Activated T-cell treated with anti-CD3 and anti-CD28 coated beads for 48 hours (primary cell): ENCODE measurements at places on chromosomes 1 and 21.

GRCh38 chr1:91684481-91685196 is 184.0 kb downstream of the CDC7 start:
- no peak for DNase-seq

DNA sequence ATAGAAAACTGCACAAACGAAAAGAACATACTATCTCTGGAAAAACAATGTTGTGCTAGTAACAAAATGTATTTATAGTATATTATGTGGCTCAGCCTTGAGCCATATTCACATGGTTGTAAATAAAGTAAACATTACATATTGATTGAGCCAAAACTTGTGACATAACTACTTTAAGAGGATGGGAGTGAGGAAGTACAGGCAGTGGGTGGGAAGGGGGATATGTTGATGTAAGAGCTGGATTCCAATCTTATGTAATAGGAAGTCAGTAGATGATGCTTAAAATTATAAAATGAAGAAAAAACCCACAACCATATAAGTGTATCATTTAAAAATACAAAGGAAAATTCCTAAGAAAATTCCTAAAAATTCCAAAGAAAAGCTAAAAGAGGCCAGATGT is 42.7 kb downstream of the RHOU start:
- no peak for DNase-seq

- DNase-seq: no peak
Measured at GRCh38 chr1:196678510-196678884, 26.7 kb downstream of the CFH start.

GRCh38 chr21:34080710-34081109 is 7.3 kb downstream of the MRPS6 start:
- DNase-seq: no peak

- DNase-seq: no peak
Measured at GRCh38 chr1:33439662-33440061, 8.8 kb upstream of the PHC2 start.

GRCh38 chr1:51514733-51515132 is 4.3 kb downstream of the EPS15 start:
- no peak for DNase-seq

GRCh38 chr1:180571060-180571831 is 12.5 kb downstream of the OVAAL start:
- DNase-seq: no peak

DNA sequence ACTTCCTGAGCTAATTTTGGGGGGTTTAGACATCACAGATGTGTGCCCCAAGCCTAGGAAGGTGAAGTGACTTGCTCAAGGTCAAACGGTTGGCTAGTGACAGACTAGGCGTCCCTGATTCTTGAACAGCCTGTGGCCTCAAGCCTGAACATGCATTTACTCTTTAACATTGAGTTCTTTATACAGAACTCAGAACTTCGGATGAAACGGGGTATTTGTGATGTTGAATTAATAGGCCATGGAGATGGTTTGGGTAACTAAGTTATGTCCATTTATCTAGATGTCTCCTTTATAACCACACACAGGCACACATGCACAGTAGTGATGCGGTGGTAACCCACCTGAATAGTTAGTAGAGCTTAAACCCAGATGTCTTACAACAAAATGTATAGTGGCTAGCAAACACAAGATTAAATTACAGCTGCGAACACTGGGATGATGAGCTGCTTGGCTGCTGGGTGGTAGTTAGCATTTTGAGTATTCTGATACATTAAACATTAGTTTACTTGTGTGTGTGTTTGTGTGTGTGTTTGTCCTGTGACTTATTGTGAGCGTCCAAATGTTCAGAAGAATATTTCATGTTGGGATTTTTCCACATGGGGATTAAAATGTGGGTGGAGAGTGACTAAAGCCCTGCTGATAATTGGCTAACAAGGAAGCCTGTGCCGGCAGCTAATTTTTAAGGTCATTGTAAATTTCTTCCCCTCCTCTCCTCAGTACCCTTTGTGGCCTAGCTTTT is 2.3 kb downstream of the ATP1A1 start:
- no peak for DNase-seq

DNA sequence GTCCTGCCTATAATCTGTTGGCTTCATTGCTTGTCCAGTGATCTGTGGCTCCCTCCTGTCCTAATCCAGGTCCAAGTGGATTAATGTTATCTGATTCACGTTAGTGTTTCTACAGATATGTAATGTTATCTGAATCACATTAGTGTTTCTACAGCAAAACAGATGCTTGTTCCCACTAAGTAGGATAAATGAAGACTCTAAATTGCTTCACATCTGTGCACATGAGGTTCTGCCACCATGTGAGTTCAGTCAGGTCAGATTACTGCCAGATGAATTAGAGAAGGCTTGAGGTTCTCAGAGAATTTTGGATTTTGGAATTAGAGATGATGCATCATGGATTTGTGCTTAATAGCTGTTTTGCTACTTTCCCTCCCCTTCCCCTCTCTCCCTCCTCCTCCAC is 13.2 kb downstream of the DISC1 start:
- DNase-seq: no peak

DNA sequence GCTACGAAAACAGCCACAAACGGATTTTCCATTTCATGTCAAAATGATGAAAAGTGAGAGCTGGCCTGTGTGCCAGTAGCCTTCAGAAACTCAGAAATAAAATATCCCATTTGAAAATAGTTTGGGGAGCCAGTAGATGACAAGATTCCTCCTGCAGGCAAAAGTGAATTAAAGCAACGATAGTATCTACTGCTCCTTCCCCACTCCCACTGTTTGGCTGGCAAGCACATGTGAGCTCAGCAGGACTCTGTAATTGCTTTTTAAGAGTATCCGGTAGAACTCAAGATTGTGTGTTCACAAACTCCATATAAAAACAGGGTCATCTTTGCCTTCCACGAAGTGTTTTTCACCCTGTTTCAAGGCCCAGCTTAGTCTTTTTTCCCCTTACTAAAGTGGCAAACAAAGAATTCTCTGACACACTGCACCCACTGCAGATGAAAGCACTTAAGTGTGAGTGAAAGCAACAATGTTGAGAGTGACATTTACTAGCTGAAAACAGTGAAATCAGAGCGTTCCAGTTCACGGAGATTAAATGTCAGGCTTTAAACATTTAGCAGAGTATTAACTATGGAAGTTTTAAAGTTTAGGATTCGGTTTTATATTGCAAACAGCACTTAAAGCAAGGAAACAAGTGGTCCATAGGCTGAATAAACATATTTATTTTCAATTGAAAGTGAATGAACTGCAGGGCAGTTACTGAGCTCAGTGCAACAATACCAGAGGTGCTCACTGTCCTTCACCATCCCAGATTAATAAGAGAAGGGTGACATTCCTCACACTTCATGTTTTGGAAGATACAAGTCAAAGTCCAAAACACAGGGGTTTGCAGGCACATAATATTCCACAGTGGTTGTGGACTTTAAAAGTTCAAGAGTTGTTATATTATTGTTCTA is 70.0 kb downstream of the ALG14 start:
- no peak for DNase-seq

DNA sequence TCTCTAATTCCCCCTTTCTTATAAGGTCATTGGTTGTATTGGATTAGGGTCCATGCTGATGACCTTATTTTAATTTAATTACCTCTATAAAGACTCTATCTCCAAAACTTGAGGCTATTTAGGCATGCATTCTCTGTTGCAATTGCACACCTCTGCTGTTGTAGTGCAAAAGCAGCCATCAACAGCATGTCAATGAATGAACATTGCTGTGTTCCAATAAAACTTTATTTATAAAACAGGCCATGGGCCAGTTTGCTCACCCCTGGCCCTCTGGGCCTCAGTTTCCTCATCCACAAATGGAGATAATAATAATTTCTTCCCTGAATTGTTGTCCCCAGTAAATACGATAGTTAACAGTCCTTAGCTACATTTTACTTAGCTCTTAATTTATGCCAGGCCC is 100.4 kb upstream of the USP24 start:
- DNase-seq: no peak

DNA sequence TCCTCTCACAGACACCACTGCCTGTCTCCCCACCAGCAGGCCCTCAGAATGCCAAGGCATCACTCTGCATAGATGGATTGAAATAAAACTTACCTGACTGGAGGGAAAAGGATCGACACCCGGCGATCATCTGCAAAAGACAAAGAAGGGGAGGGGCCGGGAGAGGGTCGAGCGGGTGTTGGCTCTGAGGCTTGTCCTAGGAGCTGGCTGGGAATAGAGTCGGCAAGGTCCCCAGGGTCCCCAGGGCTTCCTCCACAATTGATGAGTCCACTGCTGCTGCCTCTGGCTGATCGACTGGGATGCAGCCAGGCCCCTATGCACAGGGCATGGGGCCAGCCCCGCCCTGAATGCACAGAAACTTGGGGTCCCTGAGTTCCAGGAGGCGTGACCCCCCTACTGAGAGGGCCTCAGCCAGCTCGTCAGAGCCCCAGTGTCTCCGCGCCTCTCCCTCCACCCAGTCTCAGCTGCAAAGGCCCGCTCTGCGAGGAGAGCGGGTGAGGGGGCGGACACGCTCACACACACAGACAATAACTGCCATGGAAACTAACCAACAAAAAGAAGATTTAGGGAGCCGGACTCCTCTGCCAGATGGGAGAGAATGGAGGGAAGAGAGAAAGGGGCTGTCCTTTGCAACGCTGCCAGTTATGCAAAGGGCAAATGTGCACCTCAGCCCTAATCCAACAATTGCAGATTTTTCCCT is at the start of gene KLHDC8A:
TSS of gene KLHDC8A (minus strand) at position 483 of the 700 bp plus-strand sequence. CDS start 13,318 bp downstream, outside the sequence.
- DNase-seq: no peak

DNA sequence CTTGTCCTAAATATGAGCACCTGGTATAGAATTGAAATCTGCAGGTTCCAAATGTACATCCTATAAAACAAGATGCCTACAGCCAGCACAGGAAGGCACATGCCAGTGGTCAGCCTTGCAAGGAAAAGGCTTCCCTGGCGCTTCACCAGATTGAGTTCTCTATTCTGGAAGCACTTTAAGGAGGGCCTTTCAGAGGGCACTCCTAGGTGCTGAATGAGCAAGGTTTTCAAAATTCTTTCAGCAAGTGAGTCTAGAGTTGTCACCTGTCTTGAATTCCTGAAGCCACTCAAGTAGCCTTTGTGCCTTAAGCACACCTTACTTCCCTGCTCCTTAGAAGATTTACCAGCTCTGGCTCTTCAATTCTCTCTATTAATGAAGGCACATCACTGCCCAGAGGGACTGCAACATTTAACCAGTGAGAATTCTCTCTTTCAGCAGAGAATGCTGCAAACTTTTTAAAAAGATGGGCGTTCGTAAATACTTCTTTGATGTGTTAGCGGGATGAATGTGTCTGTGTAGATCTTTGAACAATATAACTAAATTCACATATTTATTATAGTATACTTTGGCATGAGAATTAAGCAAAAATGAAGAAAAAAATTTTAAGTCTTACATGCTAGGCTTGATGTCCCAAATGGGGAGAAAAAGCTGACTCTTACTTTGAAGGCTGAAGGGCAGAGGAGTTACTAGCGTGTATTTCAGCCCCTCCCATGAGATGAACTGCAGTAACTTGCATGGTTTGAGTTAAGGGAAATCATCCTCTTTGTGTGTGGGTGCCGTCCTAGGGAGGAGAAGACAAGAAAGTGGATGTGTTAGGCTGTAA is 162.0 kb downstream of the NTPCR start:
- DNase-seq: no peak

DNA sequence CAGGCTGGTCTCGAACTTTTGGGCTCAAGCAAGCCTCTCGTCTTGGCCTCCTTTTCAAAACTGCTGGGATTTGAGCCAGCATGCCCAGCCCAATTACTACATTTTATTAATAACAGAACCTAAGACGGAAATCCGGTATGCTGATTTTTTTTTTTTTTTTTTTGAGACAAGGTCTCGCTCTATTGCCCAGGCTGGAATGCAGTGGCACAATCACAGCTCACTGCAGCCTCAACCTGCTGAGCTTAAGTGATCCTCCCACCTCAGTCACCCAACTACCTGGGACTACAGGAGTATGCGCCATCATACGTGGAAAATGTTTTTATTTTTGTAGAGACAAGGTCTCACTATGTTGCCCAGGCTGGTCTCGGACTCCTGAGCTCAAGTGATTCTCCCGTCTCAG is 20.2 kb downstream of the ACBD3 start:
- no peak for DNase-seq

- DNase-seq: no peak
Measured at GRCh38 chr1:206020393-206021007, 3.2 kb downstream of the CTSE start.

DNA sequence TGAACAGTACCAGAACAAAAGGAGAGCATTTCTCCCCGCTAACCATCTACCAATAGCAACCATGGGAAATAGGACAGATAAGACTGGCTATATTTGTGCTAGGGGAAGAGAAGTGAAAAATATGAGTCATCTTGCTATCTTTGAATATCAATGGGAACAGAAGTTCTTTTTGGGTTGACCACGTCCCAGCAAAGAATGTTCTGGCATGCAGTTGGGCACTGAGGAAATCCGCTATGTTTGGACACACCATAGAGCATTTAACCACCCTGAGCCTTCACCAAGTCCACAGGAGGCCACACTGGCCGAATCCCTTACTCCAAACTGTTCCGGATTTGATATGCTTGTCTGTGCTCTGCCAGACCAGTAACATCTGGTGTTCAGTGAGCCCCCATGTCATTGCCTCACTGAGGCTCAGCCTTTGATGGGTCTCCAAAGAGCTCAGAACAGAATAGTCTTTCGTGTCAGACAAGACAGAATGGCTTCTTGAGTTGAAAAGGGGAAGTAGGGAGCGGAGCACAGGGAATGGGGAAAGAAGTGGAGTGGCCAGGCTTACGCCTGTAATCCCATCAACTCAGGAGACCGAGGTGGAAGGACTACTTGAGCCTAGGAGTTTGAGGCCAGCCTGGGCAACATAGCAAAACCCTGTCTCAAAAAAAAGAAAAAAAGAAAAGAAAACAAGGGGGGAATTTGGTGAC is 81.4 kb downstream of the SMYD2 start:
- DNase-seq: no peak

DNA sequence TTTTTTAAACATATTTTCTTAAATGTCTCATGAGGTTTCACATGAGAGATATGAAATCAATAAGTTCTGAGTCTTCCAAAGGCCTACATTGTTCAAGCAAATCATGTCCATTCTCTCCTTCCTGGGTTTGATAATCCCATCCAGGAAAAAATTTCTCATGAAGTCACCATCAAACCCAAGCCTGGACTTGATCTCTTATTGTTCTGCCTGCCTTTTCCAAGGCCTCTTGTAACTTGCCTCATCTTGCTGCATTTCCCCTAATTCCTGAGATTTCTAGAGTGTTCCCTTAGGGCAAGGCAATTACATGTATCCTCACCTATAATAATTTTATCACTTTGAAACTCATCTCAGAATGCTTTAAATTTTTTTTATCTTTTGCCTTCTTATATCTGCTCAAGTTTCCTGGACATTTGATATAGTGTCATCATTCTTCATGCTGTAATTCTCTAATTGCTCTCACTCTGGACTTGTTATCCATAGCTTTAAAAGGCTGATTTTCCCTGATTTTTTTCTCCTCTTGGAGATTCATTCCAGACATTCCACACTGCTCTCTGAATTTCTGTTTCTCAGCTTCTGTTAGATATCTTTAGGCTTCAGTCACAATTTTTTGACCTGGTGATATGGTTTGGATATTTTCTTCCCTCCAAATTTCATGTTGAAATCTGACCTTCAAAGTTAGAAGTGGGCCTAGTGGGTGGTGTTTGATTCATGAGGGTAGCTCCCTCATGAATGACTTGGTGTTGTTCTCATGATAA is 126.4 kb downstream of the LRRC7 start:
- no peak for DNase-seq

- no peak for DNase-seq
Measured at GRCh38 chr1:85357817-85358216, 81.4 kb upstream of the BCL10 start.

GRCh38 chr1:2134621-2135307 is 59.8 kb downstream of the FAAP20 start:
- DNase-seq: no peak
